ENCODE measurements at places on chromosomes 1 and 21. TPM values are rescaled to one million over a fixed set of nuclear protein-coding genes. Genes with fewer than 3 reads are reported as not detected.

The WNT3A gene
- total RNA-seq, result not detected

The FLG2 gene
- not detected for total RNA-seq

The RHD gene
- not detected for total RNA-seq

The WDR64 gene
- total RNA-seq, result not detected

The SETSIP gene
- total RNA-seq, result not detected

The IFNLR1 gene
- total RNA-seq, result 5.3 TPM

The OR2T2 gene
- total RNA-seq, result not detected

The OR2L5 gene
- total RNA-seq, result not detected

The BARHL2 gene
- total RNA-seq, result not detected

The MTX1 gene
- total RNA-seq, result 62.4 TPM

The PGBD5 gene
- total RNA-seq, result not detected

The RIMKLA gene
- total RNA-seq, result 5.5 TPM

The ZBTB7B gene
- 150 TPM for total RNA-seq

The PRELP gene
- total RNA-seq, result not detected

The COL11A1 gene
- total RNA-seq, result not detected

The PPP1R8 gene
- total RNA-seq, result 80.3 TPM

The C8A gene
- total RNA-seq, result not detected

The ZNF697 gene
- total RNA-seq, result 4.8 TPM
